ENCODE measurements at places on chromosomes 12 and 14.
A peak's percentile ranks its signal among the peaks of the same experiment; 100 is the strongest.

DNA sequence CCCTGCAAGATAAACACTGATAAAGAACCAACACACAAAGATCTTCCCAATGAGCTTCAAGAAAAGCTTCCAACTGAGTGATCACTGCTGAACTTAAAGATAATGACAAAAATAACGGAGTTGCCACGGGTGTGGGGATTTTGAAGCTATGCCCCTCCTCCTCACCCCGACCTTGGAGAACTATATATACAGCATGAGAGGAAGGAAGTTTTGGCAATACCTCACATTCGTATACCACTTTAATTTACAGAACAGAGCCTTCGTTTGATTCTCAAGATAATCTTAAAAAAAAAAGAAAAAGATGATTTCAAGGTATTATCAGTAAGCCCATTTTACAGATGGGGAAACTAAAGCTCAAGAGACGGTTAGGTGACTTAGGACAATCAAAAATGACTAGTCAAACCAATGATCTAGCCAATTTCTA, 715 bp downstream of the NEK9 start:
- DNase-seq, result peak; percentile 46

DNA sequence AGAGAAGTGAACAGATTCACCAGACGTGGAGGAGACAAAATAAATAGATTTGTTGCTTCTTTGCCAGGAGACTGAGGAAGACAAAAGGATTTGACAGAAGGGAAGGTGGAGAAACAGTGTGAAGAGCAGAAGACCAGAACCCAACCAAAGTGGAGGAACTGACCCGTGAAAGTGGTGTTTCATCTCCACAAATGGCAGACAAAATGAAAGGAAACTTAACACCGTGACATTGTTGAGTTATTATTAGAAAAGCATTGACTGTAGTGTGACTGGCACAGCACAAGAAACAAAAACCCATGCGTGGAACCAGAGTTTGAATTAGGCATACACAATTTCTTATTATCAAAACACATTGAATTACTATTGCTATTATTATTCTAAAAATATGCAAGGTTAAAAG, 518.1 kb downstream of the TMEM121 start:
- DNase-seq, result no peak

GRCh38 chr12:4278329-4279197, 5.0 kb downstream of the CCND2 start:
- DNase-seq, result peak; percentile 89

GRCh38 chr12:21547437-21547836, 21.3 kb downstream of the SPX start:
- DNase-seq, result no peak

- DNase-seq, result no peak
Measured at GRCh38 chr12:6816598-6816997, 5.0 kb upstream of the GPR162 start.

- no peak for DNase-seq
Measured at GRCh38 chr14:99441157-99441870, 39.3 kb downstream of the SETD3 start.

DNA sequence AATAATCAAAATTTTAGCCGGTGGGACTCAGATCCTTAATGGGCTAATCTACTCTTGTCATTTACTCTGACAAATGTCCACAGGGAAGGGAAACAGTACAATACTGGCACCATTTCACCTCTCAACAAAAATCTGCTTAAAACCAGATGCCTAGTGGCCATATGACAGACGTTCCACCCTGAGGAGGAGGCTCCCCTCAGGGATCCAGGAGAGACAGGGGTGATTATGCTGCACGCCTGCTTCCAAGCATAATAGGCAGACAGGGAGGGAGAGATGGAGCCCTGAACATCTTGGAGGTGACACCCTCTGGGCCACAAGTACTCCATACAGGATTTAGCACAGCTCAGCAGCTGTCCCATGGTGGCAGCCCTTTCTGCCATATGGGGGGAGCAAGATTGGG, 24.8 kb upstream of the AKAP6 start:
- no peak for DNase-seq

DNA sequence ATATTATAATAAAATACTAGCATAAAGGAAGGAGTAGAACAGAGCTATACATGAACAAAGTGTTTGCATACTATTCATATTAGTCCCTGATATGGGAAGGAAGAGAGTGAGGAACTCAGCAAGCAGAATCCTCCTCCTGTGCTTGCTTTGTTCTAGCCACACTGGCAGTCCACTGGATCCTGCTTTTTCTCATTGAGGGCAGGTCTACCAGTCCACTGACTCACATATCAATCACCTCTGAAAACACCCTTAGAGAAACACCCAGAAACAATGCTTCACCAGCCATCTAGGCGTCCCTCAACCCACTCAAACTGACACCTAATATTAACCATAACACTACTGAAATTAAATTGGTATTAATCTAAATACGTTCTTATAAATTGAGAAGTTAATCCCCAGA, 1861.7 kb upstream of the SEL1L start:
- DNase-seq, result no peak

DNA sequence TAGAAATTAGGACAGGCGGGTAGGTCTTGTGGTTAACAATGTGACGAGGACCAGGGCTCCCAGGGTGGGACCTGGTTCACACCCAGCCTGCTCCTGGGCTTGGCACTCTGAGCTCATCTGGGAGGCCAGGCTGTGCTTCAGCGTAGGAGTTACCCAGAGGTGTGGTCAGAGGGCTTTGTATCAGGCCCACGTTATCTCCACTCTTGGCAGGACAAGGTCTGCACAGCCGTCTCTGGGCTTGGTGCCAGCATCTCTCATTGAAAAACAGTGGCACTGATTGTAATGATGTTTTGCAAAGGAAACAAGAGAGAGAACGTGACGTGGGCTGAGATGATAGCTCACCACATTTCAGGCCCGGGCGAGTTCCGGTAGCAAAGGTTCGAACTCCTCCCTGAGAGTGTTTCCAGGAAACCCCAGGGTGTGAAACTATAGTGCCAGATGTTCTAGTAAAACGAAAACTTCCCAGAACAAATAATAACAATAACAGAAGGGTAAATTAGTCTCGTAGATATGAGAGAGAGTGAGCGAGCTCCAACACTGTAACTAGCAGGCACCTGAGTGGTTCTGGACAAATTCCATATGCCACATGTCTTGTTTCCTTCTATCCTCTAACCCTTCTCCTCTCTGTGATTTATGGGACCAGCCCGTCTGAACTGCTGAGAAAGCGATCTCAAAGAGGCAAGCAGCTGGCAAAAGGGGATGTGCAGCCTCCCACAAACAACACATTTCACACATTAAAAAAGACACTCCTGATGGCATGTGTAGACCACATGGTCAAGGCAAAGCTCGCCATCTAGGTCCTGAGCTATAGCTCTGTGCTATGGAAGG, 227.3 kb downstream of the KTN1 start:
- DNase-seq, result peak; percentile 31

DNA sequence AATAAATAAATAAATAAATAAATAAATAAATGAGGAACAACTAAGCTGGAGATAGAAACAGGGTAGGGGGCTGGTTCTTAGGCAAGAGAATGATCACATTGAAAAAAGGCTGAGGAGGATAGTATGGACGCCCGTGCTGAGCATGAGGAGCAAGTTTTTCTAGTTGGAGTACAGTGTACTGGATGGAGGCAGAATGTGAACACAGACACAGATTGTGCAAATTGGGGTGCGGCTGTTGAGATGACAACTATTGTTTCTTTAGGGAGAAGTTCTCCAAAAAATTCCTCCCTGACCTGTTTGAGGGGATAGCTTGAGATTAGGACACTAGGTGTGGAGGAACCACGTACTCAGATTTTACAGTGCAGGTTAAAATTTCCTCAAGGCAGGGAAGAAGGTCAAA, 979 bp upstream of the BIN2 start:
- DNase-seq, result no peak

- DNase-seq, result no peak
Measured at GRCh38 chr12:27541031-27541719, 17.2 kb downstream of the PPFIBP1 start.

DNA sequence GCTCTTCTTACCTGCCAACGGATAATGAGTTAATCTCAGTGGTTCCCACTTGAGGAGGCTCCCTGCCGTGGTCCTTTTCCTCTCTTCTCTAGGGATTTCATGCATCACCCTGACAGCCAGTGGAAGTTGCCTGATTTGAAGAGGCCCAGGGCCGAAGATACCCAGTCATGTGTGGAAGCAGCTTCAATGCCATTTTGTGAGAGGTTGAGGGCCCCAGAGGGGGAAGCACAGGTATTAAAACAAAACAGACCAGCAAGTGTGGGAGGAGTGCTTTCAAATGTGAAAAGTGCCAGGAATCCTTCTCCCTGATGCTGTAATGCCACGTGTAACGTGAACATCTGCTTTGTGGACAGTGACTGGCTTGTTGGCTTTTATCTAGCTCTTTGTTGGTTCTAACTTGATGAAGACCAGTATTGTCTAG, 1.5 kb downstream of the TCP11L2 start:
- DNase-seq, result no peak

GRCh38 chr12:80763874-80764273, 47.2 kb downstream of the MYF5 start:
- DNase-seq, result peak; percentile 52

DNA sequence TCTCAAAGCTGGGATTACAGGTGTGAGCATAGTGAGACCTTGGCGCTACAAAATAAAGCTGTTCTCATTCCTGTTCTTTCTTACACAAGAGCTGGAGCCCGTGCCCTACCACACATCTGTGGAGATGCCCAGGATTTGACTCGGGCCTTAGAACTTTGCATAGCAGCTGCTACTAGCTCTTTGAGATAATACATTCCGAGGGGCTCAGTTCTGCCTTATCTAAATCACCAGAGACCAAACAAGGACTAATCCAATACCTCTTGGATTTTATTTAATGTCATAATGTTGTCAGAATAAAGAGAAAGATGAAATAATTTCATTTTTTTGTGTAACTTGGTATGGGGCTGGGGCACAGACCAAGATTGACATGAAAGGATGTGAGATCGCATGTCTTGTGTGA, 7.6 kb downstream of the PNP start:
- no peak for DNase-seq

DNA sequence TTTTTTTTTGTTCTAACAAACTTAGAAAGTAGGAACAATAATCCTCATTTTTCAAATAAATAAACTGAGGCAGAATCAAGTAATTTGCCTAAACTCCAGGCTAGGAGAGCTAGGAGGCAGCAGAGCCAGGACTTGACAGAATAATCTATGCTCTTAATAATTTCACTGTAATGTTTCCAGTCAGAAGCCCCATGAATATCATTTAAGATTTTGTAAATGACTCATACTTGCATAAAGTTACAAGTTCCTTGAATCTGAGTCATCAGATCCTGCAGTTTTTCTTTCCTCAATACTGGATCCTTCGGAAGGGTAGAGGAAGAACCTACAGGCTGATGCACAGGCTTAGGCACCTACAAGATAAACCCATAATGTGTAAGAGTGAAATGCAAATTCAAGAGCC, 29.0 kb downstream of the CAPRIN2 start:
- DNase-seq, result no peak

DNA sequence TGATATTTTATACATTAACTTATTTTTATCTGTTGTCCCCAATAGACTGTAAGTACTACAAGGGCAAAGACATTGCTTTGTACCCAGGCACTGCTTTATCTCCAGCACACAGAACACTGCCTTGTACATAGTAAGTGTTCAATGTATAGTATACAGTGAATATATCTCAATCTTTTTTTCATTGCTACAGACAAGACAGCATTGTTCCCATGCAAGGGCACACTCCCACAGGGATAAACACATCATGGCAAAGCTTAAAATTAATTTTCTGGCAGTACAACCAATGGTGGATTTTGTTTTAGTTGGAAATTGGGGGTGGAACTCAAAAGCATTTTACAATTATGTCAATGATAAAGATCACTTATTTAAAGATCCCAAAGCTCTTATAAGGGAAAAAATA, 112.3 kb upstream of the EEA1 start:
- no peak for DNase-seq

DNA sequence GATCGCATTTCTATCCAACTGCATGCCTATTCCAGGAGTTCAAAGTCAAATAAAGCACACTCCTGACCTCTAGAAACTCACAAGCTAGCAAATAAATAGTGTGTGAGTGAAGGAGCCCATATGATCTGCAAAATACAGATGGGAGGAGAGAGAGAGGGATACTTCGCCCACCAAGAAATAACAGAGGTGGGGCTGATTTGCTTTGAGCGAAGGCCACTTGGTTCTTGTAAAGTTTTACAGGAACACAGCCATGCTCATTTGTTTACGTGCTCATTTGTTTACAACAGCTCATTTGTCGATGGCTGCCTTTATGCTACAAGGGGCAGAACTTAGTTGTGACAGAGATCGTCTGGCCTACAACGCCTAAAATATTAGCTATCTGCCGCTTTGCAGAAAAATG, 63.4 kb upstream of the GPATCH2L start:
- DNase-seq, result no peak

DNA sequence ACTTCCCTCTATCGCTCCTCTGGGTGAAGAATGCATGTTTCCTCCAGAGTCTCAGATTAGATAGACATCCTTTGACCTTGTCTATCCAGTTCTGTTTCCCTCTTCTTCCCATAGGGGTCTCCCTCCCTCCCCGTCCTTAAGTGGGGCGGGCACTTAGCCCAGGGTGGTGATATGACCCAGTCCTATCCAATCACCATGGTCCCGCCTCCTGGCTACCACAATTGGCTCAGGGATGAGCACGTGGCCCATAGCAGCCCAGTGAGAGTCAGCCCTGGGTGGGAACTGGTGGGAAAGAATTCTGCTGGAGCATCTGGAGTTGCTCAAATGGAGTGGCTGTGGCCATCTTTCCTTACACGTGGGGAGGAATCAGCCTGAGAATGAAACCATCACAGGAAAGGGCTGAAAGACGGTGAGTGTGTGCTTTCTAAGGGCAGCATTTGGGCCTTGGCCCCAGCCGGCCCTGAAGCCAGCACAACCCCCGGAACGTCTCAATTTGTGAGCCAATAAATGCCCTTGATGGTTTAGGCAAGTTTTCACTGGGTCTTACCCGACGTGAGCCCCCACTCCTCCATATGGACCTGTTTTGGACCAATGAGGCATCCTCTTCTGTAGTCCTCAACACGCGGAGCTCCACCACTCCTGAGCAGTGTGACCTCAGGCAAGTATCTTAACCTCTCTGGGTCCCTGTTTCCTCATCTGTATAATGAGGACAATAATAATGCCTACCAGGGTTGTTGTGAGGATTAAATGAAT, 14.4 kb upstream of the MLXIP start:
- DNase-seq, result peak; percentile 92

GRCh38 chr14:91155626-91156089, 41.8 kb downstream of the DGLUCY start:
- DNase-seq, result no peak
